ENCODE measurements at places on chromosomes 16 and 17. TPM values are rescaled to one million over a fixed set of nuclear protein-coding genes. Genes with fewer than 3 reads are reported as not detected.

Gene SDR42E2
- polyA plus RNA-seq = 0.06 TPM

DNA sequence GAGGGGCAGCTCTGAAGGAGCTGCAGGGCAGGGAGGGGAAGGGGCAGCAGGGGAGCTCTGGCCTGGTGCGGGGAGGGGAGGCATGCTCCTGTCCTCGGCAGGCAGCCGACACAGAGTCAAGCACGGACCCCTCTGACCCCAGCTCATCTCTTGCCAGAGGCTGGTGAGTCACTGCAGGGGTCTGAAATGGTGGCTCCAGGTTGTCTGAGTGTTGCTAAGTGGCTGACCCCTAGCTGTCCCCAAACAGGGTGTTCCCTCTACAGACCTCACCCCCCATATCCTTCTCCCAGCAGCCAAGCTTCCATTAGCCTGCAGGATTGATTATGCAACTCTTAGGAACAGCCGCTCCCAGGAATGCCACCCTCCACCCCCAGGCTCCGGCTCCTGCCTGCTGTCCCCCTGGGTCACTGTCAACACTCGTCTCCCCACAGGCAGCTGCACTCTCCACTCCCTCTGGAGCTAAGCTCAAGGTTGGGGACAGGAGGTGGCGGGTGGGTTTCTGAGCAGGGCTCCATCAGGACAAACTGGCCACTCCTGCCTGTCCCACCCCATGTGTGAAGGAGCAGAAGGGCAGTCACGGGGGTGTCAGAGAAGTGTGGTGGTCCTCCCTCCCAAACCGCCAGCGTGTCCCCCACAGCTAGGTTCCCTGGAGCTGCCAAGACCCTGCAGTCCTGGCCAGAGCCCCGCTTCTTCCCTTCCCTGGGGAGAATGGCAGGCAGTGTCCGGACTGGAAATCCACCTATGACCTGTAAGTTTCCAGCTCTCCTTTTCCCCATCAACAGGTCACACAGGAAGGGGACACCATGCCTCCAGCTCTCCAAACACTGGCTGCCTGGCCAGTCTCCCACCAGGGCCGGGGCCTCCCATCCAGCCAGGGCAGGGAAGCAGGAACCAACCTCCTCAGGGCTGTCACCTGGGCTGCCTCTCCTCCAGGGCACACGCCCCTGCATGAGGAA lies 1.0 kb downstream of the MYLK3 start:
- DNase-seq = no peak

DNA sequence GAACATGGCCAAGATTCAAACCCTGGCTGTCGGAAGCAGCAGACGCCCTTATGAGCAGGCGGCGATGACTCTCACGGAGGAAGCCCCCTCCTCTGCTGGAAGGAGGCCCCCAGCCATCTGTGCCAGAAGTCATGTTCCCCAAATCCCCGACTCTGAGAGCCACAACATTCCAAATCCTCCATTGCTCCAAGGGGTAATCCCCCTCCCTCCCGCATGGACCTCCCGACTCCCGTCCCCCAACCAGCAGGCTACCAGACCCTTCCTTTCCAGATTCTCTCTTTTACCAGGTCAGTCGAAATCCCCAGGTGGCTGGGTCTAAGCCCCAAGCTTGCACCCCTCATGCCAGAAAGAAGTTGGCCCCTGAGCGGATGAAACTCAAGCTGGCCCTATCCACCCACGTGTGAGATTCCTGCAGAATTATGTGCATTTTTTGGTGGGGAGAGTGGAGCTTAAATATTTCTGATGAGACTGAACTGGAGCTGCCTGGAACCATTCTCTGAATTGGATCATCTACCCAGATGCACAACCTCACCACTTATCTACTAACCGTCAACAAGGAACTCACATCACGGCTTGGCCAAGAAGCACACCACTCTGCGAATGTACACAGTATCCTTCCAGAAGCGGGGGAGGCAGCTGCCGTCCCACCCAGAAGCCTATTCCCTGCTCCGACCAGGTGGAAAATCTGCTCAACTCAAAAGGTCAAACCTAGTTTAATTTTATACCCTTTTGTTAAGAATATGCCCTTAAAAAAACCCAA lies 283.5 kb downstream of the C16orf95 start:
- no peak for DNase-seq

GRCh38 chr17:77356109-77356689 lies 215.4 kb downstream of the SEC14L1 start:
- no peak for DNase-seq

GRCh38 chr17:74827800-74828199 lies 31.9 kb downstream of the GRIN2C start:
- no peak for DNase-seq

GRCh38 chr16:1942047-1942809 lies 771 bp downstream of the MSRB1 start:
- DNase-seq = no peak

Gene SLC6A2
- not detected for polyA plus RNA-seq

Gene LMF1
- 1.00 TPM for polyA plus RNA-seq

DNA sequence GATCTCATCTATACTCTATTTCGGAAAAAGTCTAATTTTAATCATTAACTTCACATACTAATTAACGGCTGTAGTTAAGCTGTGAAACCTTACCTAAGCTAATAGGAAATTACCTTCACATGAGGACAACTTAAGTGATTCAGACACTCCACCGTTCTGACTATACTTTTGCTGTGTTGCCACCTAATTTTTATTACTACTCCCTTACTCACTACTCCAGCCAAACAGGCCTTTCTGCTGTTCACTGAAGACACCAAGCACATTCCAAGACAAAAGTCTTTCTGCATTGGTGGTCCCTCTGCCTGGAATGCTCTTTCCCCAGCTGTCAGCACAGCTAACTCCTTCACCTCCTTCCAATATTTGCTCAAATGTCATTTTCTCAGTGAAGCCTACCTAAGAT lies 1.3 kb downstream of the CMTR2 start:
- DNase-seq = no peak

GRCh38 chr16:85034591-85035433 lies 7.2 kb downstream of the KIAA0513 start:
- DNase-seq = no peak

DNA sequence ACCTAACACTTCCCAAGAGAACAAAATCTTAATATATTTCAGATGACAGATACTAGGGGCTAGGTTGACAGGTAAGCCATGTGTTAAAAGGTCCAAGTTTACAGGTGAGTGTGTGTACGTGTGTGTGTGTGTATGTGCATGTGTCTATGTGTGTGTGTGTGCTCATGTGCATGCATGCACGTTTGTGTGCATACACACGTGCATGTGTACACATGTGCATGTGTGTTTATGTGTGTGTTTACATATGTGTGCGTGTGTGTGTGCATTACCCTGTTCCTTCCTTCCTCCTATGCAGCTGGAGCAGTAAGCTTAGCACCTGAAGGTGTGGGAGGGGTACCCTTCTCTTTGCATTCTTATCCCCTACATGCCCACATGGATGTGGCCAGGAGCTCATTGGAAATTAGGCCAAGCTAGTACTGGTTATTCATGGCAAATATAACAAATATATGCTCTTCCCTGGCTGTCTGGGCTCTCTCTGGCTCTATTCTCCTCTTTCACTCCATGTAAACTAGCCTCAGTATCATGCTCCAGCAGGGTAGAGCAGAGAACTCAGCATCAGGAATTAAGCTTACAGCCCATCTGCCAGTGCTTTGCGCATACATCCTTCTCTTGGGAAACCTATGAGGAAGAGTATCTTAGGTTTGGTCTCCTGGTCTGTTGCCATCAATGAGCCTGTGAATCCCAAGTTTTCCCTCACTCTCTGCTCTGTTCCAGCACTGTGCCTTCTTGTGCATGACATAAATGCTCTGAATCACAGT lies 258.0 kb upstream of the MYOCD start:
- no peak for DNase-seq

- no peak for DNase-seq
These were observed 1.3 kb downstream of the B3GNT9 start for GRCh38 chr16:67149276-67150046.

DNA sequence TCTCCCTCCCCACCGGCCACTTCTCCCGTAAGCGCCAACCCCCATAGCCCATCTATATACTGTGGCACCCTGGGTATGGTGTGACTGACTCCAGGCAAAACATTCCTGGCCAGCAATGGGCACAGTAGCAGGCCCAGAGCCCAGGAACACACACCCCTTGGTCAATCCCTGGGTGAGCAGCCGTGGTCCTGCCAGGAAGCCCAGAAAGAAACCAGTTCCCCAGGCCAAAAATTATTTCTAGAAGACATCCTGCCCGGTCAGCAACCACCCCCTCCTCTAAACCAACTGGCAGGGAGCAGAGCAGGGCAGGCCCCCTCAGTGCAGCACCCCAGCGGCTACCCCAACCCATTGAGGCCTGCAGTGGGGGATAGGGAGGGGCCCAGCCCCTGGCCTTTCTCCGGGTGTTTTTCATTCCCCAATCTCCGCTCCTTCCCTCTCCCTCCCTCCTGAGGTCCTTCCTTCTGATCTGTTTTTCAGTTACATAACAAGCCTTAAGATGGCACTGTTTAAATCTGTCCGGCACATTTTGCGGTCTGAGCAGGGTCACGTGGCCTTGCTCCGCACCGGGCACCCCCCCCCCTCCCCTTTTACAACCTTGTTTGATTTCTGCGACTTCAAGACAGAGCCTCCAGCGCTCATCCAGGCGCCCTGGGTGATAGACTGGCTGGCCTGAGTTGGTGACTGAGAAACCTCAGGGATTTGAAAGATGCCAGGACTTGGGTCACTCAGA lies 2.0 kb downstream of the NPTX1 start:
- DNase-seq = no peak

DNA sequence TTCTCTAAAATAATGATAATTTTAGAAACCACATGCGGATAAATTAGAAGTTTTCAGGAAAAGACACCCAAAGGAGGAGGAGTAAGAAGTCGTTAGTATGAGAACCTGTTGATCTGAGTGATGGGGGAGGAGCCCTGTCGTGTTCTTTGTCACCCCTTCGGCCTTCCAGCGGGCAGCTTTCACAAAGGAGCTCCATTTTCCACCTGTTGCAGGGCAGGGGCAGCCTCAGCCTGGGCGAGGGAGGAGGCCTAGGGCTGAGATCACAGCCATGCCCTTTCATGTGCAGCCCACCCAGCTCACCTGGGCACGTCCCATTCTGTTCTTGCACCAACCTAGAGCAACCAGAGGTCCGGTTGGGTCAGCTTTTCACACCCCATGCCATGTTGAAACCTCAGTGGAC lies 5.3 kb downstream of the DUSP14 start:
- DNase-seq = no peak

DNA sequence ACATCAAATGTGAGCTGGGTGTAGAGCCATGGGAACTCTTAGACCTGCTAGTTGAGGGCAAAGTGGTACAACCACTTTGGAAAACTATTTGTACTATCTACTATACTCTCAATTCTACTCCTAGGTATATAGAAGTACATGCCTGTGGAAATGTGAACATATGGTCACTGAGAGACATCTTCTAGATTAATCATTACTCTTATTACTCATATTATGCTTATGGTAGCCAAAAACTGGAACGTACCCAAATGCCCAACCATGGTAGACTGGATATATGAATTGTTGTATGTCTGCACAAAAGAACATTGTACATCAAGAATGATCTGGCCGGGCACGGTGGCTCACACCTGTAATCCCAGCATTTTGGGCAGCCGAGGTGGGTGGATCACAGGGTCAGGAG lies 2.7 kb downstream of the WDR45B start:
- no peak for DNase-seq

Gene CDH1
- 12.0 TPM for polyA plus RNA-seq

DNA sequence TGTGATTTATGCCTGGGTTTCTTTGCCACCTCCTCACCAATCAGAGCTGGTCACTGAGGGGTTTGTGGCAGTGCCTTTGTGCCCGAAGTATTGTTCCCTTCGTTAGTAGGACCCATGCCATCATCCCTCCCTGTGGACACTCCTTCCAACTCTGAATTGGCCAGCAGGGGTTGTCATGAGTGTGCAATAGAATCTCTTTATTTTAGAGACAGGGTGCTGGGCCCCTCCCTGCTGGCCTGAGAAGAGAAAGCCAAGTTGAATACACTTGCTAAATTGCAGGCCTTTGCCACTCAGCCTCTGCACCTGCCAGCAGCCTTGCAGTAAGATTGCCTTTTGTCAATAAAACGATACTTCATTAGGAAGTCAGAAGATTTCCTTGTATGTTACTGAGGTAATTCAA lies 40.7 kb upstream of the SLC12A3 start:
- DNase-seq = no peak

DNA sequence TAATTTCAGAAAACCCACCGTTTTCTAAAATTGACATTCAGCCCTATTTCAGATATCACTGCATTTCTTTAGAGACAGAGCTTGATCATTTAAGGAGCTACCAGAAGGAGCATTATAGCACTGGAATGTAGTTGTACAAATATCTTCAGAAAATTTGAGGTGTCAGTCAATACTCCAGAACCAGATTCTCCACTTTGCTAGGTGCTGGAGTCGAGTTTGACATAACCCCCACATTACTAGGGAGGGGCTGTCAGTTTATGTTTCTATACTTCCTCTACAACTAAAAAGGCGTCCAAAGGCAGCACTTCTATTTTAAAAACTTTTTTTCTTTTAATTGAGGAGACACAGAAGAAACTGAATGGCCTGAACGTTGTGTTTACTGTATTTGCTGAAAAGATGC lies 892 bp upstream of the KIAA0513 start:
- no peak for DNase-seq

Gene TRIM37
- polyA plus RNA-seq = 18.6 TPM

DNA sequence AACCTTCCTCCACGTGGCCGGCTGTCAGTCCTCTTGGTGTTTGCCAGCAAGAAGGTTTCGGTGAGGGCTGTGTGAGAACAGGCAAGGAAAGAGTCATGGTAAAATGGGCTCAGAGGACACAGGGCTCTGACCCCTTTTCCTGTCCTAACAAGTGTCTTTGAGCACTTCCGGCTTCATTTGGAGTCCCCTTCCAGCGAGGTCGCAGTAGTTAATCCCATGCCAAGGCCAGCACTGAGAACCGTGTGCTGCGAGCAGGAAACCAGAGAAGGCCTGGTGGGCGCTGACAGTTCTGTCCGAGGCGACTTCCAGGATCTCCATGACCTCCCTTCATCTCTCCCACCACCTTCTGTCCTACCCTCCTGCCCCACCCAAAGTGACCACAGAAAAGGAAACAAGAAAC lies 168.1 kb downstream of the ZFHX3 start:
- no peak for DNase-seq

DNA sequence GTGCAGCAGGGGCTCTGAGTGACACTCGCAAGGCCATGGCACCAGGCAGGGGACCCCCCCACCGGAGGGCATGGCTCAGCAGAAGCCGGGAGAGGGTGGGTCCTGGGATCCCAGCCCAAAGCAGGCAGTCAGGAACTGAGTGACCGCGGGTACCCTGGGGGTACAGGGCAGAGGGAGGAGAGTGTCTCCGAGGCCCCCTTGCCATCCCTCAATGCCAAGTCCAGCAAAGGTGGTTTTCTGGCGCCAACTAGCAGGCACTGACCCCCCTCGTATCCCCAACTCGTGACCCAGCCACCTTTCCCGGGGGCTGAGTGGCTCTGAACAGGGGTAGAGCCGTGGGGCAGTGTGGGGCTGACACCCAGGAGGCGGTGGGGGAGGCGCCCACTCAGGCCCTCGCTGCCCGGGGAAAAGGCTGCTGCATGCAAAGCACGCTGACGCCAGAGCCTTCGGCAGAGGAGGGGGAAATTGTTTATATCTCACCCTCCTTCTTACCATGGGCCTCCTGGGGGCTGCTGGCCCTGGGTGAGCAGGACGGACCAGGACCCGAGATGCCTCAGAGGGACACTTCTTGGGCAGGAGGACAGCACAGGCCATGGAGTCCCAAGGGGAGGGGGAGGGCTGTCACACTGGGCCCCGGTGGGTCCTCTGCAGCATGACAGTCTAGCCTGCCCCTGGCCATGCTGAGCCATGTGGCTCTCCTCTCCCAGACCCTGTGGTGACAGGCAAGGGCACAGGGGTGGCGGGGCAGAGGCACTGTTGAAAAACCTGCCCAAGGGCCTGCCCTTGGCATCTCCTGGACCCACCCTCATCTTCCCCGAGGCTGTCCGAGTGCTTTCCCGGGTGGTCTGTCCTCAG lies 14.6 kb upstream of the ENPP7 start:
- no peak for DNase-seq

GRCh38 chr16:52929478-52930400 lies 123.0 kb downstream of the CHD9NB start:
- DNase-seq = no peak

All from GM12878 (cell line).